Putamen (tissue), 1 donor: ENCODE measurements at places on chromosomes 11 and 22.
A peak's percentile ranks its signal among the peaks of the same experiment; 100 is the strongest.

GRCh38 chr11:59730896-59731565 is 17.4 kb upstream of the OR10V1 start:
- no peak for DNase-seq

- DNase-seq: no peak
These were observed 471.4 kb downstream of the MN1 start for GRCh38 chr22:27329966-27330645.

DNA sequence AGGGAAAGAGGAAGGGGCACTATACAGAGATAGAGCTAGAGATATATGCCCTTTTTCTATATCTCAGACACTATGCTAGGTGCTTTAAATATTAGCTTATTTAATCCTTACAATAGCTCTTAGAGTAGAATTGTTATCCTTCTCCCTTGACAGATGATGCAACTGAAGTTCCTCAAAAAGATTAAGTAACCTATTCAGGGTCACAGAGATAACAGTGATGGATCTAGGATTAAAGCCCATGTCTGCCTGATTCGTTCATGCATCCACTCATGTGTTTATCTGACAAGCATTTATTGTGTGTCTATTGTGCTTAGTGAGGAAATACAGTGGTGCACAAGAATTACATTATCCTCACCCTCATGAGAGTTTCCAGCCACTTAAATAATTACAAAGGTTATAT is 8.7 kb downstream of the CCDC83 start:
- DNase-seq: no peak

DNA sequence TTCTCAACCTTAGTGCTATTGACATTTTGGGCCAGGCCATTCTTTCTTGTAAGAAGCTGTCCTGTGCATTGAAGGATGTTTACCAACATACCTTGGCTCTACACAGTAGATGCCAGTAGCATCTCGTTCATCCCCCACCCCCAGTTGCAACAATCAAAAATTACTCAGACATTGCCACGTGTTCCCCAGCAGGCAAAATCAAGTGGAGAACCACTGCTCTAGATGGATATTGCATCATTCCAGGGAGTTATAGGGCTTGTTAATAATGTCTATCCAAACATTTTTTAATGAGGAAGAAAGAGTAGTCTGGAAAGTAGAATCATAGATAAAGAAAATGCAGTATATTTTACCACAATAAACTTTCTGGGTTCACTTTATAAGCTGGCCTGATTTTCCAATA is 64.1 kb downstream of the PRMT3 start:
- DNase-seq: no peak

GRCh38 chr11:10023212-10023611 is 270.8 kb downstream of the SBF2 start:
- DNase-seq: no peak

DNA sequence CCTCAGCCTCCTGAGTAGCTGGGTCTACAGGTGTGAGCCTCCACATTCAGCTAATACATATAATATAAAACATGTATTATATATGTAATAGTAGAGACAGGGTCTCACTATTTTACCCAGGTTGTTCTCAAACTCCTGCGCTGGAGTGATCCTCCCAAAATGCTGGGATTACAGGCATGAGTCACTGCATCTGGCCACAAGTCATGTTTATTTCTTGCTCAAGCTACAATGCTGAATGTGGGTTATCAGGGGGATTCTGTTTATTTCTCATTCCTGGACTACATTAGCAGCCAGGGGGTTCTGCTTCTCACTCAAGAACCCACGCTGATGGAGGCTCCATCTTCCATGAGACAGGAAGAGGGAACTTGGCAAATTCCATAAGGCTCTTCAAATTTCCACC is 24.8 kb downstream of the FOLR3 start:
- no peak for DNase-seq

DNA sequence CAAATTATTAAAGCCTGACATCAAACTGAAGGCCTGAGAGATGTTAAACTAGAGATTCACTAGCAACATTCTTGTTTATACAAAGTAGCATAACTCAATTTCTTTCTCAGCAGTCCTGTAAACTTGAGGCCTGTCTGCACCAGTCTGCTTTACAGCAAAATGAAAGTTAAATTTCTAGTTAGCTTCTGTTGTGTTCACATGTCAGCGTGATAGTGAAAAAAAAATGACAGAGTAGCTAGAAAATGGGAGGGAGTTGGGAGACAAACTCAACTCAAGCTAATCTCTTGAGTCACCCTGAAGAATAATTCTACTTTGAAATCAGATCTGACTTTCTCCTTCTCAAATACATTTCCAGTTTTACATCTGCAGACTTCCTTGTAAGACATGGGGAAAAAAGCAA is 6.5 kb downstream of the RBFOX2 start:
- no peak for DNase-seq

- DNase-seq: no peak
These were observed 178.1 kb downstream of the ST3GAL4 start for GRCh38 chr11:126533560-126533959.

GRCh38 chr11:8871171-8871775 is 39.7 kb upstream of the AKIP1 start:
- peak; percentile 36 for DNase-seq

GRCh38 chr11:11035331-11035730 is 177.5 kb upstream of the ZBED5 start:
- DNase-seq: no peak

GRCh38 chr22:45072322-45072903 is 62.6 kb upstream of the PHF21B start:
- DNase-seq: peak; percentile 44

GRCh38 chr11:15507592-15507991 is 392.9 kb downstream of the INSC start:
- no peak for DNase-seq

GRCh38 chr11:71130106-71130505 is 122.3 kb downstream of the SHANK2 start:
- DNase-seq: no peak

DNA sequence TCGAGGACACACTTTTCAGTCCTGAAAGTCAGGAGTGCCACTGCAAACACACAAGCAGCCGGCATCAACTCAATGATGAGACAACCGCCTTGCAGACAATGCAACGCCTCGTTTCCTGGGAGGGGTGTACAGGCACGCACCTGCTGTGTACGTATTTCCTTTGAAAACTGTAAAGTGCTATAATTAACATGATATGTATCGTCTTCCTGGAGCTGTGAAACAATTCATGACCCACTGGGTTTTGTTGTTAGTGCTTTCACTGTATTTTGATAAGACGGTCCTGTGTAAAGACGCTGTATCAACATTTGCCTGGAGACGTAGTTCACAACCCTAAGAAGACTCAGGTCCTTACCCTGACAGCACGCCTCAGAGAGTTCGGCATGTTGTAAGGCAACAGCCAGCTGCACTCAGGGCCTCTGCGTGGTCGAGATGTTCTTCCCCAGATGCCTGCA is 105.7 kb upstream of the ANO1 start:
- no peak for DNase-seq

- no peak for DNase-seq
These were observed 59.1 kb downstream of the AMBRA1 start for GRCh38 chr11:46534711-46535110.

DNA sequence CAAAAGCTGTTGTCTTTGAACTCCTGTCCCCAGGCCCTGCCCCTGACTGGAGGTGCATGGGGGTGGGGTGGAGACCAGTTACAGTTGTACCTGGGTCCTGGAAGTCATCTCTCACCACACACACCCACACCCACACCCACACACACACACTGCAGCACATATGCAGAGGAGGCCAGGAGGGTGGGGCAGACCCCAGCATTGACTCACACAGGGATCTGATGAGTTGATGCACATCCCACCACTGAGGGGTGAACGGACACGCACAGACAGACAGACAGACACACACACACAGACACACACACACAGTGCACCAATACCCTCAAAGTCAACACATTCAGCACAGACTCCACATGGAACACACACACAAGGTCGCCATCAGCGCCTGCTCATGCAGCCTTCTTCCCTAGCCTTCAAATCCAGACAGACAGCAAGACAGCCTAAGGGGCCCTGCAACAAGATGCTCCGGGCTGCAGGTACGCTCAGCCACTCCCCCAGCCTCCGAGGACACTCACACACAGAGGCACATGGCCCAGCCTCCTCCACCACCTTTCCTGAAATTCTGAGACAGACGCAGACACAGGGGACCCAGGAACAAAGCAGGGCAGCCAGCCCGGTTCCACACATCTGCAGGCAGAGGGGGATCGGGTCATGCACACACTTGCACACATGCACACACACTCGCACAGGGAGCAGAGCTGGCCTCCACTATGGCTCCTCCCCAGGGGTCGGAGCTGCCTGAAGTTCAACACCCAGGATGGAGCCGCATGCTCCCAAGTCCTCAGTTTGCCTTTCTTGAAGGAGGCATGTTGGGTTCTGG is 26.5 kb downstream of the SYT7 start:
- no peak for DNase-seq

DNA sequence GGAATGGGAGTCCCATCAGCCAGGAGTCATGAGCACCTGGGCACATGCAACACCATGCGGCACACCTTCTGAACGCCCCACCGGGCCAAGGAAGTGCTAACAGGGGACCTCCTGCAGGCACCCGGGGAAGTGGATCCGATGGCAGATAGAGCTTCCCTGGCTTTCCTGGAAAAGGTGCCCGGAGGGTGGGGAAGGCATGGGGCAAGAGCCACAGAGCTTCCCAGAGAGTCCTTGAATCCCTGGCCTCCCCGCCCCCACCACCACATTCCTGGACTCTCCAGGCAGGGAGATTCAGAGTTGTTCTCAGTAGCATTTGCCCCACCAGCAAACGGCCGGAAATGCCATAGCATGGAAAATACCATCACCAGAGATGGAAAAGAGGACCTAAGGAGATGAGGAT is 8.3 kb downstream of the TRIM29 start:
- no peak for DNase-seq

DNA sequence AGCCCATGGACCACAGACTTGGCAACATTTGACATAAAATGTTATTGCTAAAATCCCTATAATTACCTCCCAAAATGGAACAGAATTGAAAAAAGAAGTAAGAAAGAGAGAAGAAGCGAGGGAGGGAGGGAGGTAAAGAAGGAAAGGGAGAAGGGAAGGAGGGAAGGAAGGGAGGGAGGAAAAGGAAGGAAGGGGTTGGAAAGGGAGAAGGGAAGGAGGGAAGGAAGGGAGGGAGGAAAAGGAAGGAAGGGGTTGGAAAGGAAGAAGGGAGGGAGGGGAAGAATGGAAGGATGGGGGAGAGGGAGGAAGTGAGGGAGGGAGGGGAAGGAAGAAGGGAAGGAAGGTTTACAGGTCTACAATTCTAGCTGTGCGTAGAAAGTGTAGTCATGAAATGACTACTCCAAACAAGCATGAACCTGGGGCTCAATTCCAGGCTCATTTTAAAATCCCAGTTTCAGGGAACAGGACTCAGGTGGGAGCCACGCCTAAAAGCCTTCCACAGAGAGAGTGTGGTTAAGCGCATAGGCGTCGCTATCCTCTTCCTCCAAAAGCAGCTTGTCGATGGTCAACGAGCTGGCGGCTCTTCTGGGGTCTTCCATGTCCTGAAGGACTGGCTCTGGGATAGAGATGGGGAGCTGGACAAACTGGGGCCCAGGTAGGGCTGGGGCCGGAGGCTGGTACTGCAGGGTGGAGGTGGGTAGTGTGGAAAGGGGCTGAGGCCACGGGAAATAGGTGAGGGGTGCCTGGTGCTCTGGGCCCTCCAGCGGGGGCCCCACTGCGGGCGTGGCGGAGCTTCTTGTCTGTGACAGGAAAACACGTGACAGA is 25.1 kb downstream of the POU2AF1 start:
- DNase-seq: no peak

GRCh38 chr11:45523760-45524159 is 141.7 kb downstream of the CHST1 start:
- DNase-seq: no peak

GRCh38 chr11:76962583-76963416 is 71.4 kb upstream of the B3GNT6 start:
- no peak for DNase-seq

GRCh38 chr11:98568013-98568412 is 452.7 kb upstream of the CNTN5 start:
- no peak for DNase-seq

GRCh38 chr11:73539506-73540084 is 58.3 kb downstream of the FAM168A start:
- no peak for DNase-seq

DNA sequence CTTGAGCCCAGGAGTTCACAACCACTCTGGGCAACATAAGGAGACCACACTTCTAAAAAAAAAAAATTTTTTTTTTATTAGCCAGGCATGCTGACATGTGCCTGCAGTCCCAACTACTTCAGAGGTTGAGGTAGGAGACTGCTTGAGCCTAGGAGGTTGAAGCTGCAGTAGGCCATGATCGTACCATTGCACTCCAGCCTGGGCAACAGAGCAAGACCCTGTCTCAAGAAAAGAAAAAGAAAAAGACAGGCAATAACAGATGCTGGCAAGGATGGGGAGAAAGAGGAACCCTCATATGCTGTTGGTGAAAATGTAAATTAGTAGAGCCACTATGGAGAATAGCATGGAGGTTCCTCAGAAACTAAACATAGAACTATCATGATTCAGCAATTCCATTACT is 64.8 kb downstream of the PAK1 start:
- no peak for DNase-seq

DNA sequence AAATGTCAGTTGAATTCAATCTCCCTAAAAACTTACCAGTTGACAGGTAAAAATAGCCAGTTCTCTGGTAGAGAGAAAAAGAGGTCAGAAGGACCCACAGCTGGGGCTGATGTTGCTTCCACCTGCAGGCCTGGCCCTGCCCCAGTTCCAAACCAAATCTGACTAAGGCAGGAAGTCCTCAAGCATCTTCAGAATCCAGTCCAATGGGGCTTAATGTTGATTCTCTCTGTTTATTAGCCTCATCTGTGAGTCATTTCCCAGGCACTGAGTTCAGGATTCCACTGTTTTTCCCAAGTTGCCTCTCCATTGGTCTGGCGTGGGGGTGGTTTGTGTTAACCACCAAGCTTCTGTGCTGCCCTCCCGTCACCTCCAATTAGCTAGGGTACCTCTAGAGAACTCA is 601.8 kb downstream of the INSC start:
- DNase-seq: no peak

DNA sequence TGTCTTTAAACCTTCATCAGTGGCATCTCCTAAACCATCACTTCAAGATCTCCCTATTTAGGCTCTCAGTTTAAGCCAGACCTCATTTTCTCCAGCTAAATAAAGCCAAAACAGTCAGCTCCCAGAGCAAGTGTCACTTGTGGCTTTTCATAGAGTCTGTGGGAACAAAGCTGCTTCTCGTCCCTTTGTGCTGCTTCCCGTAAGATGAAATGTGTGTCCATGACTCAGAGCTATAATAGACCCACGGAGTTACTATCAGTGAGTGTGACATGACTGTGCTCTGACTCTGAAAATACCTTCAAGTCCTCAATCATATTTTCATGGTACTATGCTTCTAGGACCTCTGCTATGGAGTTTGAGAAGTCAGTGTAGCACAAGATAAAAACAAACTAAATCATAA is 57.3 kb upstream of the SLN start:
- DNase-seq: no peak

DNA sequence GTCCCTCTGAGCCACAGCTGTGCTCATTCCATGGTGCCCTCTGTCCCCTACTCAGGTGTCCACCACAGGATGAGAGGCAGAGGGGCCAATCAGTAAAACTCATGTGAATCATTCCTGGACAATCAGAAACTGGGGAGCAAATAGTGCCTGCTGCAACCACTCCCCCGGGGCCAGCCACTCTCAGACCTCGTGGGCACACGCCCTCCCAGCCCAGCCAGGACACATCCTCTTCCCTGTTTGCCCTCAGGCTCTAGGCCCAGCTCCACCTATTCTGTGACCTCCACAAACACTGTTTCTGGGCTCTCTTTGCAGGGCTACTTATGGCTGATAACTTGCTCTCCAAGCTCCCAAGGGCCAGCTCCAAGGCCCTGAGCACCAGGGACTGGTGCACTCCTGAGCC is 14.0 kb upstream of the KCTD14 start:
- no peak for DNase-seq

- DNase-seq: no peak
These were observed 9.2 kb downstream of the RAB36 start for GRCh38 chr22:23154461-23154860.
